ENCODE measurements at places on chromosomes 13 and 19.

GRCh38 chr13:111183959-111184358 is 68.8 kb downstream of the ARHGEF7 start:
- DNase-seq, result no peak
- no peak overlapping the region for H3K4me3 ChIP-seq
- H3K27ac ChIP-seq, result no peak overlapping the region
- no peaks in the 10 kb centered on the region for H3K27me3 ChIP-seq
- H3K36me3 ChIP-seq, result no peaks in the 10 kb centered on the region

DNA sequence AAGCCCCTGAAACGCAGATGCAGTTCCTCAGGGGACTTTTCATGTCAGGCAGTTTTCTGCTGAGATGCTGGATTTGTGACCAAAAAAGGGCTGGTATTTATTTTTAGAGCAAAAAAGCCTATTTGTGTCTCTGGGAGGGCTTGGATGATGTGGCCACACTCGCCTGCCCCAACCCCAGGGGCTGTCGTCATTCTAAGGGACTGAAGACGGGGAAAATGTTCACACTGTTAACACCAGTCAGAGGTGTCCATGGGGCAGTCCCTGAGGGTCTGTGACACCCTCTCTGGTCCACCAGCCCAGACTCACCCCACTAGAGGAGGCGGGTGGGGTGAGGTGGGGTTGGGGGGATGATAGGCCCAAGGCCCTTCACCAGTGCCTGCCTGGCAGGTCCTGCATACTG is 15.9 kb upstream of the EPHX3 start:
- H3K27ac ChIP-seq, result peak overlapping the region; percentile 57
- H3K4me3 ChIP-seq, result no peak overlapping the region
- DNase-seq, result no peak
- peaks cover 11% of the 10 kb centered on the region for H3K4me1 ChIP-seq
- no peaks in the 10 kb centered on the region for H3K27me3 ChIP-seq

DNA sequence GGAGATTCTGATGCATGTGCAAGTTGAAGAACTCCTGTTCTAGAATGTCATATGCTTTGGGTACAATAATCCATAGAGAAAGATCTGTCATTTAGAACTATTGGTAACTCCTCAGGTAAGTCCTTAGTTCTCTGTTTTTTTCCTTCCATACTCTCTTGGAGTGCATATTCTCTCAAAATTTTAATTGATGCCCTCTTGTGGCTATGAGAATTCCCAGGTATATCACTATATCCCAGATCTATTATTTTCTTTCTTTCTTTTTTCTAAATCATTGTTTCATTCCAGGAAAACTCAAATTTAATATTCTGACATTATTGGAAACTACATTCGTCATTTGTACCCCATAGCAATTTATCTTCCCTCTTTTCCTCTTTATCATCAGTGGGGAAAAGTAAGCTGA is 485.4 kb downstream of the KLF5 start:
- H3K27ac ChIP-seq, result no peak overlapping the region
- no peaks in the 10 kb centered on the region for H3K27me3 ChIP-seq
- H3K4me3 ChIP-seq, result no peak overlapping the region
- no peaks in the 10 kb centered on the region for H3K36me3 ChIP-seq
- H3K4me1 ChIP-seq, result no peaks in the 10 kb centered on the region
- DNase-seq, result no peak

- no peaks in the 10 kb centered on the region for H3K27me3 ChIP-seq
- no peak overlapping the region for H3K27ac ChIP-seq
- no peaks in the 10 kb centered on the region for H3K36me3 ChIP-seq
- no peak overlapping the region for H3K4me3 ChIP-seq
Observed at GRCh38 chr19:10617409-10618121, 7.8 kb upstream of the SLC44A2 start.

GRCh38 chr19:56423985-56424353 is 19.8 kb downstream of the ZNF583 start:
- H3K27ac ChIP-seq, result no peak overlapping the region
- H3K4me1 ChIP-seq, result no peaks in the 10 kb centered on the region
- peaks cover 35% of the 10 kb centered on the region for H3K36me3 ChIP-seq
- peak overlapping the region; percentile 51 for H3K4me3 ChIP-seq
- DNase-seq, result no peak
- no peaks in the 10 kb centered on the region for H3K27me3 ChIP-seq

DNA sequence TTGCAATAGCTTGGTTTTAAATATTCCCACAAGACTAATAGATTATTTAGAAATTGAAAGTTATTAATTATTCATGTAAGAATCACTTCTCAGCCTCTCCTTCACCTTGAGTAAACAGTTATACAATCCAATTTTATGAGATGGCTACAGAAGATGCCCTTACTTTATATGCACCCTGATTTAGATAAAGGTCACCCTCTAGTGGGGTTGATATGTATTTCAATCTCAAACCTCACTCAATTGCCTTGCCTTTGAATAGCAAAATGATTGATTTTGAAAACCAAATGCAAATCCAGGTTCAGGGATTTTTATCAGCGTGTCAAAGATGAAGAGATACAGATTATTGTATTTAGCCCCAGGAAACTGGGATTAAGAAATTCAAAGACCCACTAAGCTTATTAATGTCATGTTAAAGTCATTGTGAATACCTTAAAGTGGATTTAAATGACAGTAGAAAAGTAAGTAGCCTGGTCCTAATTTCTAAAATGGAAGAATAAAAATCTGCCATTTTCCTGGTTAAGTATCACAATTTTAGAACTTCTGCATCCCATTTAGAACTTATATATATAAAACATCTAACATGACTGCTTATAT is 305.1 kb downstream of the ITGBL1 start:
- no peaks in the 10 kb centered on the region for H3K4me1 ChIP-seq
- no peaks in the 10 kb centered on the region for H3K36me3 ChIP-seq
- no peaks in the 10 kb centered on the region for H3K27me3 ChIP-seq
- DNase-seq, result no peak
- H3K4me3 ChIP-seq, result no peak overlapping the region

DNA sequence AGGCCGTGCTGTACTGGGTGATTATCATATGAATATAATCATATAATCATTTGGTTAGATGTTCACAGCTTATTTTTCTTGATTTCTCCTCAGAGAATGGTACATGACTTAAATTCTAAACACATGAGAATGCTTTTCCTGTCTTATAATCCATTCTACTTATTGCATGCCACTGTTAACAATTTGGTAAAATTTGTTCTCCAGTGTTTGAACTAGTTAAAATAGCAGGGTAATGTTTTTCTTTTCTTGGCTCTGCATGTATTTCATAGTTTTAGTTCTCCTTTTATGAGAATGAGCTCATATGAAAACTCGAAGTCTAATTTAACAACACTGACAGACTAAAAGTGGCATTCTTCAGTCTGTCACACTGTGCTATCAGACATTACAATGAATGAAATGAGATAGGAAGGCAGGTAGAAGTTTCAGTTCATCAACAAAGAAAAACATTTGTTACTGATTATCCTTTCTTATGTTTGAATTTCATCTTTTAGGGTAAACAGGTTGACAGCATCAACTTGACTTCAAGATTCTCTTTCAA is 10.2 kb downstream of the SPRYD7 start:
- H3K4me1 ChIP-seq, result no peaks in the 10 kb centered on the region
- DNase-seq, result no peak
- H3K27me3 ChIP-seq, result no peaks in the 10 kb centered on the region
- peaks cover 24% of the 10 kb centered on the region for H3K36me3 ChIP-seq
- H3K4me3 ChIP-seq, result no peak overlapping the region

- DNase-seq, result no peak
- H3K27me3 ChIP-seq, result no peaks in the 10 kb centered on the region
- peaks cover 27% of the 10 kb centered on the region for H3K36me3 ChIP-seq
- H3K4me3 ChIP-seq, result no peak overlapping the region
Observed at GRCh38 chr19:12769689-12770088, 5.7 kb downstream of the HOOK2 start.

- H3K27ac ChIP-seq, result peak overlapping the region; percentile 86
- peak; percentile 67 for DNase-seq
- H3K36me3 ChIP-seq, result no peaks in the 10 kb centered on the region
- H3K4me1 ChIP-seq, result peaks cover 65% of the 10 kb centered on the region
Observed at GRCh38 chr19:4061178-4061682, 5.5 kb downstream of the ZBTB7A start.

DNA sequence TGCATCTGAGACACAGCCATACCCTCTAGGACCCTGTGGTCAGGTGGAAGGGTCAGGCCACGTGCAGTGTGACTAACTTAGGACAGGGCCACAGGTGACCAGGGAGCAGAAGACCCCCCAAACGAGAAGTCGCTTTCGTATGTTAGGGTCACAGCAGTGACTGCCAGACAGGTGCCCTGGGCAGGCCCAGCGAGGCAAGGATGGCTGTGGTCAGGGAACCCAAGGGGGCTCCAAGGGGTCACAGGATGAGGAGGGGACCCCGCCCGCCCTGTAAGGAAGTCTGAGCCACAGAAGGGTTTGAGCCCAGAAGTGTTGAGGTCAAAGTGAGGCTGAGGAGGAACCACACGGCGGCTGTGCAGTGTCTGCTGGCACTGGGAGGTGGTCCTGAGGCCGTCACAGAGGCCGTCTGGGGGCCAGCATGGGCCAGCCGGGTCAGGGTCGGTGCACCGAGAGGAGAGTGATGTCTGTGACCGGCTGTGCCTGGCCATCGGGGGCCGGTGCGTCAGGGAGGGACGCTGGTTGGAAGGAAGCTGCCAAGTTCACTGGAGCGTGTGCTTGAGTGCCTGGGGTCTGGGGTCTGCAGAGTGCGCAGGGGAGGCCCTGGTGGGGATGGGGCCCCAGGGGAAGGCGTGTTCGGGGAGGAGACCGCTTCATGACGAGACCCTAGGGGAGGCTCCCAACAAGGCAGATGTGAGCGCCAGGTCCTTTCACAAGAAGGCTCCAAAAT is 24.8 kb upstream of the TMEM255B start:
- H3K27me3 ChIP-seq, result no peaks in the 10 kb centered on the region
- H3K36me3 ChIP-seq, result no peaks in the 10 kb centered on the region
- DNase-seq, result no peak
- H3K4me3 ChIP-seq, result no peak overlapping the region
- no peak overlapping the region for H3K27ac ChIP-seq

DNA sequence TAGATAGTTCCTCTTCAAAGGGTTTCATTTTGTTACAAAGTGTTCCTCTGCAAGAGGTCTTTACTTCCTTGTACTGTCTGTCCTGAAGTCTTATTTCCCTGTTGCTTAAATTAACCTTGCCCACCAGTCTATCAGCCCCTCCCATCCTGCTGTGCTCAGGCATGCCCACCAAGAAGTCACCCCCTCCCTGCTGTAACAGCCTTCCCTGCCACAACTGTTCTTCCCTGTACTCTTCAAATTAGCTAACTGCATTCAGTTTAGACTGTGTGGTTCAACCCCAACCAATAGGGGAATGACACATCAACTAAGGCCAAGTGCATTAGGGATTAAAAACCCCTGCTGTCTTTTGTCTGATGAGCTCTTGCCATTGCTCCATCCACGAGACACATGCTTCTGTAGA is 34.4 kb upstream of the ZNF562 start:
- H3K36me3 ChIP-seq, result no peaks in the 10 kb centered on the region
- no peak for DNase-seq
- no peak overlapping the region for H3K27ac ChIP-seq
- no peaks in the 10 kb centered on the region for H3K27me3 ChIP-seq
- no peaks in the 10 kb centered on the region for H3K4me1 ChIP-seq
- H3K4me3 ChIP-seq, result no peak overlapping the region

DNA sequence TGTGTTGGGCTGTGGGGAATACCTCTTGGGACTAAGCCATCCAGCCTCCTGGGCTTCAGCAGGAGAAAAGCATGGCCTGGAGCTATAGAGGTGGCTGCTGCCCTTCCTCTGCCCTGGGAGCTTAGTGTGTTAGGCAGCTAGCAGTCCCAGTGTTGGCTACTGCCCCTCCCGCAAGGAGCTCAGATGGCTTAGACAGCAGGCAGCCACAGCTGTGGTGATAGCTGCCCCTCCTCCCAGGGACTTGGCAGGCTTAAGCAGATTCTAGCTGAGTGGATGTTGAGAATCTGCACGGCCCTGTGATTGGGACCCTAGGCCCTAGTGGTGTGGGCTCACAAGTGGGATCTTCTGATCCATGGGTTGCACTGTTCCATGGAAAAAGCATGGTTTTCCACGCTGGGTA is 264.5 kb downstream of the TDRD3 start:
- DNase-seq, result no peak
- no peaks in the 10 kb centered on the region for H3K4me1 ChIP-seq
- no peak overlapping the region for H3K27ac ChIP-seq
- H3K4me3 ChIP-seq, result no peak overlapping the region
- no peaks in the 10 kb centered on the region for H3K27me3 ChIP-seq
- no peaks in the 10 kb centered on the region for H3K36me3 ChIP-seq

DNA sequence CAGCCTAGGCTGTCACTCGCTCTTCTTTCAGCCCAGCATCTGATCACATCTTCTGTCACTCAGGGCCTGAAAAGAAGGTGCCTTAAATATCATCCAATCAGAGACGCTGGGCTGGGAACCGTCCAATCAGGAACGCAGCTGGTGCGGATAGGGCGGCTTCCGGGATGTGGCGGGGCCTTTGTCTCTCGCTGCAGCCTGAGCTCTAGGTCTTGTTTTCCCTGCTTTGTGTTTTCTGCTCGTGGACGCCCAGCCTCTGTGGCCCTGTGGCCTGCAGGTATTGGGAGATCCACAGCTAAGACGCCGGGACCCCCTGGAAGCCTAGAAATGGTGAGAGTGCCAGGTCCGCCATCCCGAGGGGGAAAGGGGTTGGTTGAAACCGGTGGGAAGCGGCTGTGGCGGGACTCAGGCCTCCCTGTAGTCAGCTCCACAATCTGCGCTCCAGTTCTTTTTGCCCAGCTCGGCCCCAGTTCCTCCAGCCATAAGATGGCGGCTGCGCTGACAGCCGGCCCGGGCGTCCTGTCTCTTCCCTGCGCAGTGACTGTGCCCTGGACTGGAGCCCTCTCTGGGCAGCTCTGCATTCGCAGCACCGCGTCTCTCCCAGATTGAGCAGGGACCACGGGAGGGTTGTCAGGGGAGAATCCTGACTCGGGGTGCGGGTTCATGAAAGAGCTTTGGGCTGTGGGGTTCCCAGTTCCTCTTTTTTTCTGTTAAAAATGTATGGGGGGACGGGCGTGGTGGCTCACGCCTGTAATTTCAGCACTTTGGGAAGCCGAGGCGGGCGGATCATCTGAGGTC is at the start of gene ZNF85:
Gene ZNF85, plus strand, starts transcription at position 175 of the 795 bp plus-strand sequence. Its CDS starts 150 bp downstream, at position 325.
- DNase-seq, result peak; percentile 88
- H3K36me3 ChIP-seq, result no peaks in the 10 kb centered on the region
- H3K27me3 ChIP-seq, result no peaks in the 10 kb centered on the region
- peak within 1 kb of the TSS; percentile 71 for H3K27ac ChIP-seq
- no peak within 1 kb of the TSS for H3K4me3 ChIP-seq
- H3K4me1 ChIP-seq, result no peaks in the 10 kb centered on the region

- H3K27ac ChIP-seq, result no peak overlapping the region
- H3K4me3 ChIP-seq, result no peak overlapping the region
- H3K27me3 ChIP-seq, result peaks cover 2% of the 10 kb centered on the region
- H3K36me3 ChIP-seq, result no peaks in the 10 kb centered on the region
Observed at GRCh38 chr13:66348745-66349690, 881.1 kb downstream of the PCDH9 start.

All from liver (tissue), 10 donors.